ENCODE measurements at places on chromosomes 5 and 9. TPM values are rescaled to one million over a fixed set of nuclear protein-coding genes. Genes with fewer than 3 reads are reported as not detected.
A peak's percentile ranks its signal among the peaks of the same experiment; 100 is the strongest.

The LCN15 gene
- total RNA-seq: not detected

The ADAMTS12 gene
- 1.2 TPM for total RNA-seq

The DNAI1 gene
- not detected for total RNA-seq

The CDC20B gene
- total RNA-seq: not detected

The ARHGEF28 gene
- 92.0 TPM for total RNA-seq

The C5orf58 gene
- not detected for total RNA-seq

The PCDHGA2 gene
- not detected for total RNA-seq

The SPINK6 gene
- total RNA-seq: not detected

The RELL2 gene
- 12.5 TPM for total RNA-seq

DNA sequence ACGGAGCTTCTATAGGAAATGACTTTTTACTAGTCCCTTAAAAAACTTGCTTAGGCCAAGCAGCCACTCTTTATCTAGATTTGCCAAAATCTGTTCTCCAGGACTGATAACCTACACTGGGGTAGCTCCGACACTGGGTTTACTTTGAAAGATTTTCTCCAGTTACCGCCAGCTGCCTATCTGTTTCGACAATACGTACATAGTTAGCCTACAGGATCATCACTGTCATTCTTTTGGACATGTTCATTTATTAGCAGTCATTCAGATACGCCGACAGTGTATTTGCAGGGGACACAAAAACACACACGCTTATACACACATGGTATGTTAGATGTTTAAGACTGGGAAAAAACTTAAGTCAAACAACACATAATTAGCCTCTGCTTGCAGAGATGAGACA is 225.7 kb downstream of the DCP2 start:
- DNase-seq: no peak

GRCh38 chr5:156147261-156147943 is 179.6 kb upstream of the SGCD start:
- no peak for DNase-seq

GRCh38 chr5:153079396-153079795 is 411.1 kb upstream of the GRIA1 start:
- peak; percentile 6 for DNase-seq

DNA sequence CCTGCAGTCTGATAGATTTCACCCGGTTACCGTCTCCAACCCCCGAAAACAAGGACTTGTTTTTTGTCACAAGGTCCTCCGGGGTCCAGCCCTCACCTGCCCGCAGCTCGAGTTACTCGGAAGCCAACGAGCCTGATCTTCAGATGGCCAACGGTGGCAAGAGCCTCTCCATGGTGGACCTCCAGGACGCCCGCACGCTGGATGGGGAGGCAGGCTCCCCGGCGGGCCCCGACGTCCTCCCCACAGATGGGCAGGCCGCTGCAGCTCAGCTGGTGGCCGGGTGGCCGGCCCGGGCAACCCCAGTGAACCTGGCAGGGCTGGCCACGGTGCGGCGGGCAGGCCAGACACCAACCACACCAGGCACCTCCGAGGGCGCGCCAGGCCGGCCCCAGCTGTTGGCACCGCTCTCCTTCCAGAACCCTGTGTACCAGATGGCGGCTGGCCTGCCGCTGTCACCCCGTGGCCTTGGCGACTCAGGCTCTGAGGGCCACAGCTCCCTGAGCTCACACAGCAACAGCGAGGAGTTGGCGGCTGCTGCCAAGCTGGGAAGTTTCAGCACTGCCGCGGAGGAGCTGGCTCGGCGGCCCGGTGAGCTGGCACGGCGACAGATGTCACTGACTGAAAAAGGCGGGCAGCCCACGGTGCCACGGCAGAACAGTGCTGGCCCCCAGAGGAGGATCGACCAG is 121.3 kb downstream of the DAB2IP start:
- no peak for DNase-seq

DNA sequence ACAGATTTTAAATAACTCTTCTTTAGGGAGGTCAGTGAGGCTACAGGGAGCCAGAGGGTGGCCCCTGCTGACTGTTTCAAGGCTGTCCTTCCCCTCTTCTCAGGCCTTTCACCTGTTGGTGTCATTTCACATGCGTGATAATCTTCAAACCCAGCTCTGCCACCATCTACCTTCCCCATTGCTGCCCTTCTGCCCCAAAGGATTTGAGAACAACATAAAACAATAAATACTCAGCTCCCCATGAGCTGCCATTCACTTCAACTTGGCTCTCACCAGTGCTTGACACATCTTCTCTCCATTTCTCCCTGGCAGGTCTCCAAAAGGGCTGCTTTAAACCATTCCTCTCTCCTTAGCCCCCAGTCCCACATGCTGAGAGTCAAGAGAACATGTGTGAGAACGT is 75.5 kb upstream of the PALM2AKAP2 start:
- DNase-seq: no peak

DNA sequence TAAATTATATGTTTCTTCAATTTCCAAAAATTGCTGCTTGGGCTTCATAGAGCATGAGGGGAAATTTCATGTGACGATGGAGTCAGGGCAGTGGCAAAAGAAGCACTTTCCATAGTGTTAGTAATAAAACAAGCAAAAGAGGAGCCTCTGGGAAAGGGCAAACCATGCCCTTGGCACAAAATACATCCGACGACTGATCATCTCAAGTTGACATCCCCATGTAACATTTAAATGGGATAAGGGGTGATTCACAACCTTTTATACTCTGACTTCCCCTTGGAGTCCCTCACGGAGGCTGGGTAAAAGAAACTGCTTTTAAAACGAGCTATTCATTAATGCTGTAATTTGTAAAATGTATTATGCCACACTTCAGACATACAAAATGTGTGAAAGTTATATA is 161.4 kb upstream of the DMRT1 start:
- DNase-seq: no peak

- DNase-seq: no peak
Observed at GRCh38 chr5:121954086-121954485, 7.7 kb upstream of the SRFBP1 start.

GRCh38 chr9:92762196-92762595 is 2.4 kb downstream of the BICD2 start:
- no peak for DNase-seq

DNA sequence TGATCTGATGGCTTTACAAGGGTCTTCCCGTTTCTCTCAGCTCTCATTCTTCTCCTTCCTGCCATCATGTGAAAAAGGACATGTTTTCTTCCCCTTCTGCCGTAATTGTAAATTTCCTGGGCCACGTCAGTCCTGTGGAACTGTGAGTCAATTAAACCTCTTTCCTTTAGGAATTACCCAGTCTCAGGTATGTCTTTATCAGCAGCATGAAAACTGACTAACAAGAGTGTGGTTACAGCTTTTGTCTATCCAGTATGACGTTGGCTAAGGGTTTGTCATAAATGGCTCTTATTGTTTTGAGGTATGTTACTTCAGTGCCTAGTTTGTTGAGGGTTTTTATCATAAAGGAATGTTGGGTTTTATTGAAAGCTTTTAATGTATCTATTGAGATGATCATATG is 501.6 kb downstream of the CAAP1 start:
- no peak for DNase-seq

DNA sequence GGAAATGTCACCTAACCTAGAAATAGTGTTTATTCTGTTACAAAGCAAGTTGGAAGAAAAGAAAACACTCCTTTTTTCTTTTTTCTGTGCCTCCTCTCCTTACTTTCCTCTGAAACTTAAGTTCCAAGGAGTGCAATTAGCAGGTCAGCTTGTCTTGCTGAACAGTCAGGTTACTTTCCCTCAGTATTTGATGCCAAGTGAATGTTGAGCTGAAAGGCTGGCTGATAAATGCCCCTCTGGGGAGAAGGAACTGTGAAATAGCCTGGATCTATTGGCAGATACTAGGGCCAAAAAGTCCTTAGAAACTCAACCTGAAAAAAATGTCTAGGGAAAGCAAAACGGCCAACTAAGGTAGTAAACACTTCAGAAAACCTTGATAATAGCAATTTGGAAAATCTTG is 43.6 kb downstream of the GRIA1 start:
- no peak for DNase-seq

DNA sequence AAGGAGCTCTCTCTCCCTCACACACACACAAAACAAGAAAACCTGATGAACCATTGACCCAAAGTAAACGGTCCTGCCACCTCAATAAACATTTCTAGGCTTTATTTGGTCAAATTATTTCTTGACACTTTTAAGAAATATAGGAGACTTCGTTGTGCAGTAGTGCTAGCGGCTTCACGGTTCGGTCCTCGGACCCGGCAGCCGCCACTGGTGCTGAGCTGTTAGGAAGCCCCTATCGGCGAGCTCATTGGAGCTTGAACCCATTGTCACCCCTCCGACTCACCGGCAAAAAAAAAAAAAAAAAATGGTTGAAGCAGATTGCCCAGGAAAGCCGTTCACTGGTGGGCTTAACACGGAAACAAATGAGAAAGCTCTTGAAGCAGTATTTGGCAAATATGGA is 1695.6 kb upstream of the ACO1 start:
- DNase-seq: no peak

DNA sequence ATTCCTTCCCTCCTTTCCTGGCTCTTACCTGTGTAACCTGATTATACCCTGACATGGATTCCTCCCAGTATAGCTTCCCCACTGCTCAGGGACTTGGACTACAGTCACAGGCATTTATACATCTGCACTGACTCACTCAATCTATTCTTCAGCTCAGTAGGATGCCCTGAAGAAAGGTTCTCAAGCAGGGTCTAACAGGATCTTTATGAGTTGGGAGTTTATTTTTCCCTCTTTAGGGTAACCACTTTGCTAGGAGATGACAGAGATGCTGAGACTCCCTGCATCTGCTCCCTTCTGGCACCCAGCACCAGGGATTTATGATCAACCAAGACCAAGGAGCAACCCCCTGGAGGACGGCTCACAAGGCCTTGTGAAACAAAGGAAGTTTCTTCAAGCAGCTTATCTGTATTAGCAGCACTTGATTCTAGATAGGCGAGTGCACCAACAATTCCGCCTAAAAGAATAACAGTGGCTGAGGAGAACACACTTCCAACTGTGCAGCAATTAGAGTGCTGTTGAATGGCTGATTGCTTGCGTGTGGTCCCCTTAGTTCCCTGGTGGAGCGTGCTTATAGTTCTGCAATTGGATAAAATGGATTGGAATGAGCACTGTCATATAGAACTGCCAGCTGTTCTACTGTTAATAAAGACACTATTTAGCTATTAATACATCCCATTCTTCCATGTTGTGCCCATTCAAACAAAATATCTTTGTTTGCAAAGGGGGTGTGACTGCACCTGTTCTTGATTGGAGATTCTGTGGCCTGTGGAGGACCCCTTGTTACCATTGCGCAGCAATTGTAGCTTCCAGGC is 482.6 kb downstream of the ZNF608 start:
- DNase-seq: no peak

- no peak for DNase-seq
Observed at GRCh38 chr9:117403403-117403811, 11.4 kb downstream of the ASTN2 start.

All from Calu3 (cell line).